ENCODE measurements at places on chromosomes 2 and 18.

GRCh38 chr2:118047380-118047826, 33.5 kb upstream of the CCDC93 start:
- no peak for DNase-seq

- no peak for DNase-seq
Observed at GRCh38 chr2:190446193-190446592, 38.0 kb downstream of the MFSD6 start.

- DNase-seq: no peak
Observed at GRCh38 chr2:30684996-30685395, 122.2 kb downstream of the CAPN13 start.

GRCh38 chr18:73563901-73564472, 583.6 kb downstream of the FBXO15 start:
- DNase-seq: no peak

GRCh38 chr2:197122821-197123220, 187.8 kb downstream of the ANKRD44 start:
- no peak for DNase-seq

- no peak for DNase-seq
Observed at GRCh38 chr2:118670276-118670675, 177.2 kb downstream of the EN1 start.

- DNase-seq: no peak
Observed at GRCh38 chr2:176763851-176764404, 448.7 kb upstream of the HNRNPA3 start.

- DNase-seq: no peak
Observed at GRCh38 chr2:152583512-152584229, 133.6 kb downstream of the PRPF40A start.

GRCh38 chr2:150129921-150130575, 357.4 kb downstream of the RND3 start:
- no peak for DNase-seq

DNA sequence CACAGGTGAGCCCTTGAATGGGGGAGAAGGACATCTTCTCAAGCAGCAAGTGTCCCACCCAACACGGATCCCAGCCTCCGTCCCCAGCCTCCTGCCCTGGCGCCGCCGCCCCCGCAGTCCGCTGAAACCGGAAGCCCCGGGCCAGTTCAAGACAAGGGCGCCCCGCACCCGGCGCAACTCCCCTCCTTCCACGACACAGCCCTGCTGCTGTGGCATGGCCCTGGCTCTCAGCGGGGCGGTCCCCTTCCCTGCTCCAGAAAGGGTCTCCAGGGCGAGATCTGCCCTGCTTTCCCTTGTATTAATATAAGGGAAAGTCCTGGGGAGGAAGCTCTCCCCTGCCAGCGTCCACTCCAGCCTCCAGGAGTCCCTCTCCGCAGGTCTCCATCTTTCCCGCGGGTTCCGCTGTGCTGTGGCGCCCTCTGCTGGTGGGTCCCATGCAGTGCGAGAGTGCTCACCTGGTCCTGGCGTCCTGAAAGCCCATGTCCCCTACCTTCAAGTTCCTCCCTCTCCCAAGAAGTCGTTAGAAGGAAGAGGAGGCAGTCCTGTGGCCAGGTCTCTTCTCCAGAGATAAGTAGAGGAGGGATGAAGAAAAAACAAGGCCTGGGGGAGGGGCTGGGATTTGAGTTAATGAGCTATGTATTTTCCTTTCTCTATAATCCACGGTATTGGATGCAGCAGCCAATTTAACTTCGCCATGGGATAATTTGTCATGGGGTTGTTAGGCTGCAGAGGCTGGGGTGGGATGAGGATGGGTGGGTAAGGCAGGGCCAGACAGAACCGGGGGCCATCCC, 176.0 kb downstream of the SMAD2 start:
- no peak for DNase-seq

- no peak for DNase-seq
Observed at GRCh38 chr2:111239581-111240249, 119.0 kb downstream of the BCL2L11 start.
